ENCODE measurements at places on chromosomes 5 and 9.

DNA sequence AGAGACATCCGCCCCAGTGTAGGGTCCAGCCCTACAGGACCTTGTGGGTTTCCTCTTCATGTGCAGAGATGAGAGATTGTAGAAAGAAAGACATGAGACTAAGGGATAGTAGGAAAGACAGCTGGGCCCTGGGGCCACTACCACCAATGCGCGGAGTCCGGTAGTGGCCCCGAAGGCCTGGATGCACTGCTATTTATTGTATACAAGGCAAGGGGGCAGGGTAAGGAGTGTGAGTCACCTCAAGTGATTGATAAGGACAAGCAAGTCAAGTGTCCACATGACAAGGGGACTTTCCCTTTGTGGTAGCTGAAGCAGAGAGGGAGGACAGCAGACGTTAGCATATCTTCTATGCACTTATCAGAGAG lies 6.2 kb upstream of the TMEM141 start:
- no peak for DNase-seq

DNA sequence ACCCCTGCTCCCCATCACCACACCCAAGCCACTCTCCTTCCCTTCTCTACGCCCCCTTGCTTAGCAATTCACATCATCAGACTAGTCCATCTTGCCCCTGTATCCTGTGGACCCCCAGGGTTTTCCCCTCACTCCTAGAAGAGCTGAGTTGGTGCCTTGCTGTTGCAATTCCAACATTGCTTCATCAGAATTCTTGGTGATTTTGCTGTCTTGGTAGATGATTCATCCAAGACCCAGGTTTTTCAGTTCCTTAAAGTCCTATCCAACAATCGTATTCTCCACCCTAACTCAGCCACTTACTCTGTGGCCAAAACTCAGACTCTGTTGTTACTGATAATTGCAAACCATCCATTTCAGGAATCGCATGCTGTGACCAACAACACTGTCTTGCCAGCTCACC lies 21.4 kb upstream of the CCNJL start:
- no peak for DNase-seq

GRCh38 chr5:126248611-126249010 lies 174.6 kb upstream of the GRAMD2B start:
- no peak for DNase-seq

GRCh38 chr5:35285011-35285410 lies 54.7 kb upstream of the PRLR start:
- DNase-seq = no peak

- no peak for DNase-seq
Observed at GRCh38 chr5:168334280-168334679, 42.8 kb downstream of the WWC1 start.

DNA sequence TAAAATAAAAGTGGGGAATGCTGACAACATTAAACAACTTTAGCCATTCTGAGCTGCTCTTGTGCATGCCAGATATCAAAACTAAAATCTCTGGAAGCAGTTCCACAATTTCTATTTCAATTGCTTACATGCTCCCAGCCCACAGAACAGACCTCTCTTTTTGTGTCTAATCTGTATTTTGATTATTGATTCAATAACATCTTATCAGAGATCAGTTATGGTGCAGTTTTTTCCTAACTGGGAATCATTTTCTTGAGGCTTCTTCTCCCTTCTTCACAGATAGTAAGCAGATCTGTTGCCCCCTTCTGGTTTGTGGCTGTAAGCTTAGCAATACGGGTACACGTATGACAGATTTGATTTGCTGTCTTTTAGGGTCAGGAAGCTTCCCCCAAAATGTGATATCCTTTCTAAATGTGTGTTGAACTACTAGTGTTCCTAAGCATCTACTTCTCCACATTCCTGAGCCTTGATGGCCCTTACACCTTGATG lies 39.4 kb downstream of the MRPS27 start:
- peak; percentile 80 for DNase-seq

DNA sequence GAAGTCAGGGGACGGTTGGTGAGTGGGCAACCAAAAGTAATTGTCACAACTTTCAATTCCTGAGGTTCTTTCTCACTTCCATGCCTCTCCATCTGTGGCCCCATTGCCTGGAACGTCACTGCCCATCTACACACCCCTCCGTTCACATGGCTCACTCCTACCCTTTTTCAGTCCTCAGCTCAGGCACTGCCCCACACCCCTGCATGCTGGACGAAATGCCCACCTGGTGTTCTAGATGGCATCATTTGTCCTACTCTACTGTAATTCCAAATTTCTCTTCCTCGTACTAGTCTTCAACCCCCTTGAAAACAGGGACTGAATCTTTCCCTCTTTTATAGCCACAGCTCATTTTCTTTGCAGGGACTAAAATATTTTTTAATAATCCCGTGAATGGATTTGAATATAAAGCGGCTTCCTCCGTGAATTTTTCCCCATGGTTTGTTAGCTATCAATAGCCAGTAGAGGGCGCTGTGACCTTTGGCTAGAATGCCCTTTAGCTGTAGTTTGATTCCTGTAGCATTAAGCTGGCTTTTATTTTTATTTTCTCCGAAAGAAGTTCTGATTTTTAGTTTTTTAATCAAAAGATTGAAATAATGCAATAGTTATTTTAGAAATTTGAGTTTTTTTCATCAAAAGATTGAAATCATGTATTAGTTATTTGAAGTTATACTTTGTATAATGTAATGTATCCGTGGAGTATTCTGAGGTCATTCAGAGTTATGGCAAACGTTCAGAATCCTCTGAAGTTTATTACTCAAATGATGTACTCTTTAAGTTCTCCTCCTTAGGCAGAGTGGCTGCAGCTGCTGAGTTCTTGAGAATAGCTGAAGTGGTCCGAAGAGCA lies 232.1 kb downstream of the SH3GL2 start:
- DNase-seq = peak; percentile 59

DNA sequence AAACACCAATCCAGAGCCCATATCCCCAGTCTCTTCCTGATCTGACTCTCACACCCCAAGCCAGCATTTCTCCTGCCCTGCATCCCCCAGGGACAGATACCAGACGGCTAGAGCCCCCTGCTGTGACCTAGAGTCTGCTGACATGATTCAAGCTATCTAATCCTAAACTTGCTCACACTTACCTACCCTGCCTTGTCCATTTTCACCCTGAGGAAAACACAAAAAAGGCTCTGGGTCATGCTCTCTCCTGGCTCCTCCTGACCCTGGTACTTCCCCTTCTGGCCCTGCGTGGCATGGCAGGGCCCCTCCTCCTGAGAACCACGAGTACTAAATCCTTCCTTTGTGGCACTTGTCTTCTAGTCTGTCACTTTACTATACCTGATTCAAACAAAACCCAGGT lies 2.8 kb upstream of the ARRDC1 start:
- peak; percentile 48 for DNase-seq

- no peak for DNase-seq
Observed at GRCh38 chr9:79020276-79020675, 551.5 kb upstream of the TLE4 start.

DNA sequence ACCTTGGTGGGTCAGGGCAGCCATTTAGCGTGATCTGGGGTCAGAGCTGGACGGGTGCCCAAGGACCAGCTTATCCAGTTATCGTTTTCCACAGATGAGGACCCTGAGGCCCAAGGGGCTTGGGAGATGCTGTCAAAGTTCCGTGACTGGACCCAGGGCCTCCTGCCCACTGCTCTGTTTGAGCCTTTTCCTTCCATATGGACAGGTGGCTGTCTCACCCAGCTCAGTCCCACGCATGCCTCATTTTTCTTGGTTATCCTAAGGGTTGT lies 56.5 kb downstream of the TRIP13 start:
- DNase-seq = no peak

DNA sequence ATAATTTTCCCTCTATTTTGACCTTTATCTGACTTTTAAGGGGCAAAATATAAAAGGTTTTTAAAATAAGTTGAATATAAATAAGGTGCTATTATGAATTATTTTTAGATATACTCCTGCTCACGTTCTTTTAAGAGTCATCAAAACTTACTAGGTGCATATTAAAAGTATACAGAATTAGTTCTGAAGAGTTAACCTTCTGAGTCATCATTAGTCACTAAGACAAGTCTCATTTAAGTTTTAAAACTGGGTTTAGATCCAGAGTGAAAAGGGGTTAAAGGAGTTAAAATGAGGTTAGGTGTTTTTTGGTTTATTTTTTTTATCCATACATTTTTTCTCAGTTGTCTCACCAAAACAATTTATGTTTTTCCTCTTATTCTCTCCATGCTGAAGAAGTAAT lies 41.7 kb downstream of the SMIM15 start:
- DNase-seq = no peak

DNA sequence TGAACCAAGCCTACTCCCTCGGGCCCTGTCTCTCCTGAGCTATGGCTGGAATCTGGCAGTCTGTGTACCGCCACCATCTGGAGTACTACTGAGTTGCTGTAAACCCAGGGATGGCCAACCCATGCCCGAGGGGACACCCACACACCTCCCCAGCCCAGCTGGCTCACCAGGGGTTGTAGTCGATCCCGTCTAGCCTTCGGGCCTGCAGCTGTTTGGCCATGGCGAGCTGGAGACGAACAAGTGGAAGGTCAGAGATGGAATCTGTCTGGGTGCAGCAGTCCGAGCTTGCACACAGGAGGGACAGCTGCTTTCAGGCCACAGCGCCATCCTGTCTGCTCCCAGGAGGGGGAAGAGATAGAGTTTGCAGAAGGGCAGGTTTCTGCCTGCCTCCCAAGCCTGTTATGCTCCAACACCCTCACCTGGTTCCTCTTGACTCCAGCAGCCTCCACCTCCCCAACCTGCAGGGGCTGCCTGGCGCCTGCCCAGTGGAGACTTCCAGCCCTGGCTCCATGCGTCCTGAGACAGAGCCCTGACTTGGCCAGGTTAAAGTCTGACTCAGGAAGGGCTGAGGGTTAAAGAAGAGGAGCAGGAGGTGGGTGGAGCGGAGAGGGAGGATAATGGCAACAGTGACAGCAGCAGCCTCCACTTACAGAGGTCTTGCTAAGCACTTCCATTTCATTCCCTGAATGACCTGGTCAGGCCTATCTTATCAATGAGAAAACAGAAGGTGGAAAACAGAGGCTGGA lies 15.8 kb upstream of the SPOUT1 start:
- DNase-seq = no peak

GRCh38 chr5:168468836-168469235 lies 17.4 kb upstream of the RARS1 start:
- DNase-seq = no peak

DNA sequence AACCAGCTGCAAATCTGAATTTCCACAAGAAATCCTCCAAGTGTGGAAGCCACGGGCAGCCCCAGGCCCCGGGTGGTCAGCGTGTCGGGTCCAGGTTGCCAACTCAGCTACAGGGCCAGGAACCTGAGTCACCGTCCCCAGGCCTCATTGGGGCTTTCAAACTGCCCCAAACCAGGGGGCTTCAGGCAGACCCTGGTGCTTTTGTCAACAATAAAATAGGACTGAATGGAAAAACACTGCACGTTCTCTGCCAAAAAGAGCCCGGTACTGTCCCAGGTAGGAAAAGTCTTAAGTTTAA lies 24.0 kb downstream of the GFPT2 start:
- DNase-seq = no peak

DNA sequence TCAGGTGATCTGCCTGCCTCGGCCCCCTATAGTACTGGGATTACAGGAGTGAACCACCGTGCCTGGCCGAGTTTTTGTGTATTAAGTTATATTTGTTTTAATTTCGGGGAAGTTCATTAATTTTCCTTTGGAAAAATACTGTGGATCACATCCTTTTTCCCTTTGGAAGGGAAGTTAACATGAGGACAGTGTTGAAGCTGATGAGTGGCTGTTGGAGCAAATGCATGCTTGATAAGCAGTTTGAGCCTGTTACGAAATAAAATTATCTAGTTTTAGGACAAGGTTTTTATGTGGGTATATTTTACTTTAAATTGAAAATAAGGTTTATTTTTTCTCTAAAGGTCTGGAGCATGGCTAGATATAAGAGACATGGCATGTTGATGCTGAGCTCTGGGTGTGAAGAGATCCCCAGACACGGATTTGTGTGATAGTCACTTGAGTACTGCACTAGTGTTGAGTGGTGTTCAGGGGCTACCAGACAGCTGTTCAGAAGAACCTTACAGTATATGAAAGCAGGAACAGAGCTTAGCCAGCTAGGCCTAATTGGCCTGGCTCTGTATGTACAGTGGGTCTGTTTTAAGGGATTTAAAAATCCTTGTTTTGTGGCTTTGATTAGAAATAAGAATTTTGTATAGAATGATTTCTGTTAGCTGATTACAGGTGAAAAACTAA lies 17.4 kb downstream of the LMNB1 start:
- DNase-seq = no peak

GRCh38 chr9:16023446-16023845 lies 470.6 kb downstream of the CCDC171 start:
- DNase-seq = no peak

- DNase-seq = no peak
Observed at GRCh38 chr9:83313781-83314180, 224.4 kb downstream of the FRMD3 start.

GRCh38 chr9:96187151-96187555 lies 114.8 kb downstream of the HSD17B3 start:
- DNase-seq = no peak

GRCh38 chr5:149333711-149334443 lies 11.4 kb upstream of the GRPEL2 start:
- DNase-seq = no peak

GRCh38 chr9:32741706-32742105 lies 41.6 kb upstream of the TMEM215 start:
- DNase-seq = no peak

Measured in pons (tissue), 1 donor.